IPS DF 19.7 (cell line): ENCODE measurements at places on chromosomes 2 and 18.

DNA sequence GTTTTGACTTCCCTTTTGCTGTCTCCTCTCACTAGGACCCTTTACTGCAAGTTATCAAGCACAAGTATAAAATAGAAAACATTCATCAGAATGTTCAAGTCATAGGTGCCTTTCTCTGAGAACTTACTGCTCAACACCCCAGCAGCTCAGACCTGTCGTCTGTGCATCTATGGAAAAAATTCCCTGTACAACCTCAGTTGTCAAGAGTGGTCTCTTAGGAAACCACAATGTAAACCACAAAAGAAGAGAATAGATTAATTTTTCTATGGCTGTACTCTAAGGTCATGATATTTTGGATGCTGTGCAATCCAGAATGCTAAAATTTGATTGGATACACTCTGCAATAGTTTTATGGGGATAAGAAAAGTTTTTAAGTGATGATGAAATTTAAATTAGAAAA, 84.1 kb downstream of the RBMS1 start:
- DNase-seq, result no peak

DNA sequence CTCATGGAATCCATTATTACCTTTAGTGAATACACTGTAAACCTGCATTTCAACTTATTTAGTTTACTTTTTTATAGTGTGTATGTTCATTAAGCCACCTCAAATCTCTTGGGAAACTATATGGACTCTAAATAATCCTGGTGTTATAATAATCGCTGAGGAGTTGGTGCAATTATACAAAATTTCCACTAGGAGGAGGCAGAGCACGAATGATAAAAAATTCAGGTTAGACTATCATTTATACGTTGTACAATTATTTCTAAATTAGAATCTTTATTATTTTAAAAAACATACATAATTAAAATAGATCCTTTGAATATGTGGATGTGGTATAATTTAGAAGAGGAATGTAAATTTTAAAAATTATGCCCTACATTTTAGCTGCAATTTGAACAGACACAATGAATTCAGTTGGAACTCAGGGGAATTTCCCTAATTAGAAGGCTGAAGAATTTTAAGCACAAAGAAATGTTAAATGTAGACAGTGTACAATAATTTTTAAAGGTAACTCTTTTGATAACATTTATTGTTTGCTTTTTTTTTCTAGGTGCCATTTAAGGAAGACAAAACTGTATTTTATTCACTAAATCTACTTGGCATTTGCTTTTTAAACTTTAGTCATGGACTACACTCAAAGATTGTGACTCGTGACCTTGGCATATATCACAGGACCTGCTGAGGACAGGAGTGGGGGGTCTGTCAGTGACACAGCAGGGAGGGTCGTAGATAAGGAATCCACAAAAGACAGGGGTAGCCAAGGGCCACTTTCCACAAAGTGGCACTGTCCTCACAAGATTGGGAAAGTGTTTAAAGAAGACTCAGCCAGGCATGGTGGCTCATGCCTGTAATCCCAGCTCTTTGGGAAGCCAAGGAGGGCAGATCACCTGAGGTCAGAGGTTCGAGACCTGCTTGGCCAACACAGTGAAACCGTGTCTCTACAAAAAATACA, 45.5 kb downstream of the RAB12 start:
- no peak for DNase-seq

DNA sequence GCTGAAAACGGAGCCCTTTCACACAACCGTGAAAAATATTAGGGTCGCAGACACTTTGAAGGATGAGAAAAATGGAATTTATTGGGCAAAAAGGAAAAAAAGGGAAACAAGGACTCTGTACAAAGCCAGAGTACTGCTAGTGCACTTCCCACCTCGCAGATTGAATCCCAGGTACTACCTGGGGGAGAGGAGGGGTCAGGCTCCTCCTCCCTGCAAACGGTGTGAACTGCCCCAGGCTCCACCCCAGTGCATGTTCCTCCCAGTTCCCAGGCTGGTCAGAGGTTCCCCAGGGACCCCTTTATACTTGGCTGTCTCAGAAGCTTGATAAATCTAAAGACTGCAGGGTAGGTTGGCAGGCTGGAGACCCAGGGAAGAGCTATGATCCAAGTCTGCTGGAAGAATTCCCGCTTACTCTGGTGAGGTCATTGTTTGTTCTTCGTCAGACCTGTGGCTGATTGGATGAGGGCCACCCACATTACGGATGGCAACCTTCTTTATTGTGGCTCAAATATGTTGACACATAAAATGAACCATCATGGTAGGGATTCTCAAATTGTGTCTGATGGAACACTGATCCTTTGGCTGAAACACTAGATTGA, 290.4 kb upstream of the POU3F3 start:
- DNase-seq, result no peak

- DNase-seq, result no peak
Observed at GRCh38 chr2:196338440-196338839, 167.1 kb upstream of the STK17B start.

- no peak for DNase-seq
Observed at GRCh38 chr2:18791172-18791797, 201.9 kb upstream of the NT5C1B start.

DNA sequence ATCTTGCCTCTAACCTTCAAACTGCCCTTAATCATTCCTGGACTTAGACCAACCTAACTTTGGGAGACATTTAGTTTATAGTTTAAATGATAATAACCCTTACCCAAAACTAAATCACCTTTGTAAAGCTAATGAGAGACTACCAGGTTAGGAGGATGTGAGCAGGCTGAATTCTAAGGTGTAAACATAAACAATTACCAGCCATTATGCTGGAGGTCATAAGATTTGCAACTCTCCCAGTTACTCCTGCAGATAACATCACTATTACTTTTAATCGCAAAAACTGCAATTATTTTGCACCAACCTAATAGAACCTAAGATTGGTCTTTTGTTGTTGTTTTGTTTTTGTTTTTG, 86.5 kb upstream of the MSH6 start:
- DNase-seq, result no peak

DNA sequence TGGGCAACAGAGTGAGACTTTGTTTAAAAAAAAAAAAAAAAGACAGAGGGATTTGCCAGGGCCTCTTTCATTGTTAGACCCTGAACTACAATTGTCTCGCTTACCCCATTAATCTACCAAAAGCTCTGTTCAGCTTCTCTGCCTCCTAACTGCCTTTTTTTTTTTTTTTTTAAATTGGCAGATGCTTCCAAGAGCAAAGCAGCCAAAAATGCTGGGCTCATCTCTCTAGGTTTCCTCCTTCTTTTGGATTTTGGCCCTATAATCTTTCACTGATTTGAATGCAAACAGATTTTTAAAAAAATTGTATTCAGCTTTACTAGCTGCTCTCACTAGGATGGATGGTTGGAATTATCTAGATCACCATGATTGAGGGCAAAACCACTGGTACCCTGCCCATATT, 33.2 kb upstream of the RAPGEF4 start:
- DNase-seq, result no peak

DNA sequence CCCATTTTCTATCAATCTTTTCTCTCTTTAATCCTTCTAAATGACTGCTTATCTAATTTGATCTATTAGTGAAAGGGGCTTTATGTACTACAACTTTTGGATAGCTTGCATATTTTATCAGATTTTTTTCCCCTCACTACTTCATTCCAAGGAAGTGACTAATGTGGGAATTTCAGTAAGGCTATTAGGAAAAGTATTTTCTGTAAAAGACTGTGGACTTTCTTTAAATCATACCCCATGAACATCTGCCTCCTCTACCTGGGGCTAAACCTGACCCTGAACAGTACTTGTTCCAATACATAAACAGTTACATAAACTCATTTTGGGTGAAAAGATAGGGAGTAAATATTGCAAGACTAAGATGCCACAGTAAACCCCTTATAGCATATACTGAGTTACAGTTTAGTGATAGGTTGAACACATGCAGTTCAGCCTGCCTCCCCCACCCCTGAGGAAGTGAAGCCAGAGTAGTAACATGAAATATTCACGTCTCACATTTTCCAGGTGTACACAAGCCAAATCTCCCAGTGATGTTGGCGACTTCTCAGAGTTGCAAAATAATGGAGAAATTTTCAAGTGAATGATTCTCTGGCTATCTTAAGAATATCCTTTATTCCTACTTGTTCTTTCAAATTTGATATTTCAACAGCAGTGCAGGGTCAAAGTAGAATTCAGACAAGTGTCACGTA, 590.9 kb upstream of the ZEB2 start:
- DNase-seq, result no peak

DNA sequence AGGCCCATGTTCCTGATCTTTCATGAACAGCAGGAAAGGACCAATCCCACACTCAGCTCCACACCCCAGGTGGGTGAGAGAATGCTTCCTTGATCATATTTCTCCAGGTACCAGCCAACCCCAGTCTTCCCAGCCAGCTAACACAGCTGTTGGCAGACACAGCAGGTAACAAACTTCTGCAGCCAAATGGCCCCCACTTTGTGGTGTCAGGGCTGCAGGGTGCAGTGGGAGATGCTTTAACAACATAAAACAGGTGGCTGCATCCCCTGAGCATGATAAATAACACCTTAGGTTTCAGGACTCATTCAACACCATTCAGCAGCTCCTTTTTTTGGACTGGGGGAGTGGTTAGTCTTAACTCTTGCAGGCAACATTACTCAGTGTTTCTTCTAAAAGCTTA, 76.7 kb upstream of the ACAA2 start:
- no peak for DNase-seq

DNA sequence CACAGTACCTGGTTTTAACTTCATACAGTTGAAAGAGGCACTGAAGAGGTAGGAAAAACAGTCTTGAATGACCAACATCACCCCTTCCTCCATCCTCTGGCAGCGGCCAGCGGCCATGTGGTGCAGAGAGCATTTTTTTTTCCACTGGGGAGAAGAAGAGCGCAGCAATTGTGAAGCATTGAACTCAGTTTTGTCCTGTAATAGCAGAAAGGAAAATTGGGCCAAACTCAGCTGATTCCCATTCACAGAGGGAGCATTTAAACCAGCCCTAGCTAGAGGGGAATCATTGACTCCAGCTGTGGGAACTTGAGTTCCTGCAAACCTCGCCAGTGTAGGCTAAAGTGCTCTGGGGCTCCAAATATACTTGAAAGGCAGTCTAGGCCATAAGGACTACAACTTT, 316.6 kb upstream of the CHST9 start:
- no peak for DNase-seq

- no peak for DNase-seq
Observed at GRCh38 chr2:195959341-195959740, 109.3 kb downstream of the DNAH7 start.

DNA sequence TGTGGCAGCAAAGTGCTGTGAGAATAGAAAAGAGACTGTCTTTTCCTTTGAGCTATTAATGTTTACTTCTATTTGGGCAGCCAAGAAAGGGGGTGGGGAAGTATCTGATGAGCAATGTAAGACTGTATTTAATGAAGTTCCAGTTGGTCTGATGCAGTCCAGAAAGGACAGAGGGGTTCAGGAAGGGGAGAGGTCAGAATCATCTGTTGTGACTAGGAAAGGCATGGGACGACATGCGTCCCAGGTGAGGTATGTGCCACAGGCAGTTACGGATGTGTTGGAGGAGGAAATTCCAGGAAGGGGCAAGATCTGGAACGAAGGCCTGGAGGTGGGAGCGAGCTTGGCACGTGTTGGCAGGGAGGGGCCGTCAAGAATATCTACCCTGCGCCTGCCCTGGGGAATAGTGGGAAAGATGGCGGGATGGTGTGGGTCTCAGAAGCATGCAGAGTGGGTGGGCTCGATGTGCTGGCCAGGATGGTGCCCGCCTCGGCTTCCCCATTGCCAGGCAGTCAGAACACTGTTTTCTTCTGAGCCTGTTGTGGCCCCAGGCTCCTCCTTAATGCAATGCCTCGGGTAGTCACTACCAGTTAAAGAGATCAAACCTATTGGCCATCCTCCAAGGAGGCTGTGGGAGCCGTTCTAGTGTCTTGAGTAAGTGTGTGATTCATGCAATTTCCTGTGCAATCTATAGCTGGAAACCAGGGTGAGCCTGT, 57.8 kb upstream of the TXNDC2 start:
- DNase-seq, result no peak

GRCh38 chr2:23953625-23954024, 13.4 kb downstream of the UBXN2A start:
- no peak for DNase-seq

DNA sequence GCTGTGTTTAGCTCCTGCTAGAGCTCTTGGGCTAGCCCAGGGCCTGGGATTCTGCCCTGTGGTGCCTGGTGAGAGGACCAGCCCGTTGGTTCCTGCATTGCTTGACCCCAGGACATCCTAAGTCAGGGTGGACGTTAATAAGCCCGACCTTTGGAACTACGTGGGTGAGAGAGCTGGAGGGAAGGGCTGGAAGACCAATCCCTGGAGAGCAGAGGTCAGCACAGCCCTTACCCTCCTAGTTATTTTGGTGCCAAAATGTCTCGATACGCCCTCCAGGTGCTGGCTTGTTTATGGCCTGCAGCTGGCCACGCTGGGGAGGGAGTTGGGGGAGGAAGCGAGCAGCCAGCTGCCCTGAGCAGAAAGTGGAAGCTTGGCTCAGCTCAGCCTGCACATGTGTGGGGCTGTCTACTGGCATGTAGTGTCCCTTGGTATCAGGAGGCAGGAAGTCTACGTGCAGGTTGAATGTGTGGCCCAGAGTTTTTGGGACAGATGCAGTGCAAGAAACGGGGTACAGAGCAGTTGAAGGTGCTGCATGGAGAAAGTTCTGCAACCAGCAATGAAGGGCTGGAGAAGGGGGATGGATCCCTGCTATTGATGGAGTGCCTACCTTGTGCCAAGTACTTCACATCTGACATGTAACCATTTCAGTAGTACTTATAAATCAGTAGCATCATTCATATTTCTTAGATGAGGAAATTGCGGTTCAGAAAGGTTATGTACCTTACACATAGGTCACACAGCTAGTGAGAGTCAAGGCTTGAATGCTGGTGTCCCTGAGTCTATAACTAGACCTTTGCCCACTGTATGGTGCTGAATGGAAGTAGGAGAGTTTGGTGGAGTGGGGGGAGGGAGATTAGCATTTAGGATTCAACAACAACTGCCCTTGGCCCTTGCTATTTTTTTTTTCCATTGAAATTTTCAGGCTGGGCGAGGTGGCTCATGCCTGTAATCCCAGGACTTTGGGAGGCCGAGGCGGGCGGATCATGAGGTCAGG, 5.0 kb upstream of the DGKD start:
- DNase-seq, result no peak

DNA sequence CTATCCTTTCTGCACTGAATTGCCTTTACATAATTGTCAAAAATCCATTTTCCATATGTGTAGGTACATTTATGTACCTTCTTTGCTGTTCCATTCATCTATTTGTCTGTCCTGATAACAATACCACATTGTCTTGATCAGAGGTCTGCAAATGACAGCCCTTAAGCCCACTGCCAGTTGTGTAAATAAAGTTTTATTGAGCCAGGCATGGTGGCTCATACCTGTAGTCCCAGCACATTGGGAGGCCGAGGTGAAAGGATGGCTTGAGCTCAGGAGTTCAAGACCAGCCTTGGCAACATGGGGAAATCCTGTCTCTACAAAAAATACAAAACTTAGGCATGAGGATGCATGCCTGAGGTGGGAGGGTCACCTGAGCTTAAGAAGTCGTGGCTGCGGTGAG, 121.0 kb downstream of the TFCP2L1 start:
- no peak for DNase-seq

GRCh38 chr2:186884587-186884986, 35.6 kb upstream of the ZSWIM2 start:
- no peak for DNase-seq
